Activated CD4-positive, alpha-beta T cell treated with anti-CD3 and anti-CD28 coated beads, Interleukin-2, amount 50 U/mL, for 24 hours (primary cell): ENCODE measurements at places on chromosomes 2 and 18.

DNA sequence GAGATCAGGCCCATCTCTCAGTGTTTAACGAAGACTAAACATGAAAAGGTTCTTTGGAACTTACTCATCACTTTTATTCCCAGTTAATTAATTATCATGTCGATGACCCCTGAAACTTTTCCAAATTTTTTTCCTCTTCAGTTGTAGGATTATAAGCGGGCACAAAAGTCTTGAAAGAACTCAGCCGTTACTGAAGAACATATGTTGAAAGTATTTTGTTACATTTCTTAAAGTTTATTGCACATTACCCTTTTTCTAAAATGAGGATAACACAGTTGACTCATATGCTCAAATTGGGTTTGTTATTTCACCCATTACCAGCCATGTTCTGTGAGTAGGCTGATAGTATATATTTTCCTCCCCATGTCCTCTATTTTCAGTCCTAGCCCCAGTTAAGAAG is 75.9 kb upstream of the COL3A1 start:
- DNase-seq, result no peak

GRCh38 chr2:138476186-138476585 is 25.4 kb upstream of the SPOPL start:
- DNase-seq, result no peak

- no peak for DNase-seq
Measured at GRCh38 chr2:172095146-172095904, 7.4 kb downstream of the DLX2 start.

- no peak for DNase-seq
Measured at GRCh38 chr2:19484736-19485135, 126.3 kb upstream of the OSR1 start.

DNA sequence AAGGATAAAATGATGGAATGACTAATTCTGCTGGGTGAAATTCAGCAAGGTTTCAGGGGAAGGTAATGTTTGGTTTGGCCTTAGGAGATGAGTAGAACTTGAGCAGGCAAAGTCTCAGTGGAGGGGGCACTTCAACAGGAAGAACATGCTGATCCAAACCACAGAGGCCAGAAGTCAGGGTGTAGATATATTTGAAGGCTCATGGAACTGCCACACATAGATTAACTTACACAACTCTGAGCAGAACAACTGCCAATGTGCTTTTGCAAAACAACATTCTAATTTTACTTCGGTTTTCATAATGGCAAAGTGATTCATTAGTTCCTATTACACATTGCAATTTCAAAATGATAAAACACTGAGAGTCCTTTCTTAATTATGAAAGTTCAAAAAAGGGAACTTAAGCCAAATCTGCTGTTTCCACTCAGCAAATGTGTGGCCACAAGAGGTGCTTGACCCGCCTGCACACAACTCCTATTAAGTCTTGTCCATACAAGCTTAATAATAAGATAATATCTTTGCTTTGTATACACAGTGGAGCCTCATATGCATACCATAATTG is 284.8 kb downstream of the MREG start:
- DNase-seq, result no peak
